ENCODE measurements at places on chromosomes 6 and 20.
A peak's percentile ranks its signal among the peaks of the same experiment; 100 is the strongest.

GRCh38 chr20:35618263-35619131 is 2.9 kb downstream of the SPAG4 start:
- DNase-seq = peak; percentile 55

GRCh38 chr20:4830259-4830658 is 108.5 kb downstream of the PRND start:
- no peak for DNase-seq

GRCh38 chr6:78089531-78089930 is 436.7 kb downstream of the MEI4 start:
- DNase-seq = no peak

GRCh38 chr6:117432273-117432672 is 6.5 kb upstream of the ROS1 start:
- DNase-seq = no peak

GRCh38 chr20:15700147-15700765 is 873.0 kb downstream of the KIF16B start:
- no peak for DNase-seq

DNA sequence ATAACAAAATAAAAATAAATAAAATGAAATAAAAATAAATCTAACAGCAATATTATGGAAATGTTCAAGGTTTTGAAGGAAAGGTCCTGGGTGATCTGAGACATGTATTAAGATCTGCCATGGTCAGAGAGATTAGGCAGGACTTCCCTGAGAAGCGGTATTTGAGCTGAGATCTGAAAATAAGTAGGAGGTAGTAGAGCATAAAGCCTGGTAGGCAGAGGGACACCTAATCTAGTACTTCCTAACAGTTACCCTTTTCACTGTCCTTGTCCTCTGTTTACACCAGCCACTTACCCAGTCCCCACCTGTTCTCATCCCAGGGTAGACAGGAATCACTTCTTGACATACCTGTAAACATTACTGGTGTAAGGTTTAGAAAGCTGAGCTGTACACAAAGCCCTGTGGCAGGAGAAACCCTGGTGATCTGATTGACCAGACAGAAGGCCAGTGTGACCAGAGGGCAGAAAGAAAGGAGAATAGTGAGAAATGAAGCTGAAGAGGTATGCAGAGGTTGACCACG is 8.3 kb upstream of the ZNF318 start:
- DNase-seq = no peak

GRCh38 chr6:157990321-157991066 is 8.8 kb downstream of the SYNJ2 start:
- DNase-seq = no peak

DNA sequence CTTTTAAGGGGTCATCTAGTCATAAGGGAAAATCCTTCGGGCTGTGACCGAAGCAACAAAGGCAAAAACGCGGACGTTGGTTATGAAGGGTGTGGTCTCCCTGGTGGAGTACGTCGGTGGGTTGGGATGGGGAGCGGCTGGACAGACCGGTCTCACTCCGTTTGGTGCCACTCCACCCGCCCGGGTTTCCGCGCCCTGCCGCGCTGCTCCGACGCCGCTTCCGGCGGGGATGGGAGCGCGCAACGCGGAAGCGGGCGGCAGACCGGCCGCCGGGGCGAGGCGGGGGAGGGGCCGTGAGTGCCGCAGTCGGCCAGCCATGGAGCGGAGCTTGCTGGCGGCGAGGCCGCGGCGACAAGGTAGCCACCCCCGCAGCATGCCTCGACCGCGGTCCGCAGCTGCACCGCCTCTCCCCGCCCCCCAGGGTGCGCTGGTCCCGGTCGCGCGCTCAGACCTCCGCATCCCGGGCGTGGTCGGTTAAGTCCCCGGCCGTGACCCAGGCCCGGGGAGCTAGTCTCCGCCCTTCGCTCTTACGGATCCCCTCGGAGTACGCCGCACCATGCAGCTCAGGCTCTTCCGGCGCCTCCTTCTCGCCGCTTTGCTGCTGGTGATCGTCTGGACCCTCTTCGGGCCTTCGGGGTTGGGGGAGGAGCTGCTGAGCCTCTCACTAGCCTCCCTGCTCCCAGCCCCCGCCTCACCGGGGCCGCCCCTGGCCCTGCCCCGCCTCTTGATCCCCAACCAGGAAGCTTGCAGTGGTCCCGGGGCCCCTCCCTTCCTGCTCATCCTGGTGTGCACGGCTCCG is at the start of gene B3GALT4:
Gene B3GALT4 (plus strand): TSS at position 260 of the 799 bp plus-strand sequence. CDS start 297 bp downstream, at position 557.
- DNase-seq = peak; percentile 85

DNA sequence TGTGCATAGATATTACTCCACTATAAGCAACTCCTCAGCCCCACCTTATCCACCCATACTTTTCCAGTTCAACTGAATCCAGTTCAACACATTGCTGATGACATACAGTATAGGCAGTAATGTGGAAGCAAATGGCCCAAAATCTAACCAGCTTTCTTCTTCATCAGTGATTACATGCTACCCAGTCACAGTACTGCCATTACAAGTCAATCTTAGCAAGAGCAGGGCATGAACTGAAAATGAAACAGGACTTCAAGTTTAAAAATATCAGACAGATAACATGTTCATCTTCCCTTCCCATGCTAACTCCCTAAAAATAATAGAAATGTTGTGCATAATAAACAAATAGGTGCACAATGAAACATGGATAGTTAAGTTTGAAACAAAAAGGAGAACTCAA is 19.2 kb downstream of the RRAGD start:
- DNase-seq = no peak

- DNase-seq = no peak
Measured at GRCh38 chr20:55881204-55881603, 124.1 kb downstream of the CBLN4 start.

- DNase-seq = no peak
Measured at GRCh38 chr6:148776321-148777308, 29.8 kb downstream of the UST start.

- no peak for DNase-seq
Measured at GRCh38 chr6:151502499-151502898, 8.7 kb downstream of the CCDC170 start.

DNA sequence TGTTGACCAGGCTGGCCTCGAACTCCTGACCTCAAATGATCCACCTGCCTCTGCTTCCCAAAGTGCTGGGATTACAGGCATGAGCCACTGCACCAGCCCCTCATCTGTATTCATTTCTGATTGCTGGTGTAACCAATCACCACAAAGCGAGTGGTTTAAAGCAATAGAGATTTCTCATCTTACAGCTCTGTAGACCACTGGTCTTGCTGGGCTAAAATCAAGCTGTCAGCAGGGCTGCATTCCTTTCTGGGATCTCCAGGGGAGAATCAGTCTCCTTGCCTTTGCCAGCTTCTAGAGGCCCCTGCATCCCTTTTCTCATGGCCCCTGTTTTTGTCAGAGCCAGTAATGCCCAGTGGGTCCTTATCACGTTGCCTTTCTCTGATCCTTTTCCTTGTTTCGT is 49.9 kb upstream of the PMEPA1 start:
- no peak for DNase-seq

DNA sequence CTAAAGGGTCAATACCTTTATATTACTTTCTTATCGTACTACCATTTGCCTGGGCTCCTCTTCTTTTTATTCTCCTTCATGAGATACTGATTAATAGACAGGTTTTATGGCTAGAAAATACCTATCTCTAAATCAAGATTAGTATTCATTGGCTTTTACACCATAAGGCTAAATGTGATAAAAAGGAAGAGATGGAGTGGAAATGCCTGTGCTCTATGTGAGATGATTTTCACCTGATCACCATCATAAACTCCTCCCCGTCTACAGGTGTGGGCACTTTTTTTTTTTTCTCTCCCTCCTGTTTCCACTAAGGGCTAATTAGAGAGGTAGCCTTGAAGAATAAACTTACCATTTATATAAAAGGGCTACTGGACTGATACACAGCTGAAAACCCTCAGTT is at the start of gene GLYATL3:
Gene GLYATL3 (plus strand): TSS at position 301 of the 400 bp plus-strand sequence. CDS start 12,068 bp downstream, outside the sequence.
- no peak for DNase-seq

- no peak for DNase-seq
Measured at GRCh38 chr6:75393806-75394205, 99.8 kb downstream of the FILIP1 start.

DNA sequence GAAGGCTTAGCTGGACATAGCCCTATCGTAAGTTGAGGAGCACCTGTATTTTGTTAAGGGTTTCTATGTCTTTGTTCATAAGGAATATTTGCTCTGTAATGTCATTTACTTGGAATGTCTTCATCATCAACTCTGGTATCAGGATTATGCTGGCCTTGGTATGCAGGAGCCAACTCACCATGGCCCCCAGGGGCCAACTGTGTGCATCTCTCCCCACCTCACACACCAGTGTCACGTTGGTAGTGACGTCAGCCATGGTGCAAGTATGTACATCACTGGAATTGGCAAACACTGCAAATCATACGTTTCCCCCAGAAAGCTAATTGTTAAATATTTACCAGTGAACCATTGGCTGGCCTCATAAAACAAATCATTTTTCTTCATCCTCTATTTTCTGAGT is 70.8 kb downstream of the YTHDF1 start:
- no peak for DNase-seq

DNA sequence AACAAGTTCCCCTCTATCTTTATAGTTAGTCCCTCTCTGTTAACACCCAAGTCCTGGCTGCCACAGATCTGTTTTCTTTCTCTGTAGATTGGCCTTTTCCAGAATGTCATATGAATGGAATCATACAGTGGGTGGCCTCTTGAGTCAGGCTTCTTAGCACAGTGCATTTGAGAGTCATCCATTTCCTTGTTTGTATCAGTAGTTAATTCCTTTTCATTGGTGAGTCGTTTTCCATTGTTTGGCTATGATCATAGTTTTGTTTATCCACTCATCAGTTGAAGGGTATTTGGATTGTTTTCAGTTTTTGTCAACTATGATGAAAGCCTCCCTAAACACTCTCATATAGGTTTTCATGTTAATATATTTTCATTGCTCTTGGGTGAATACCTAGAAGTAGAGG is 248.3 kb downstream of the ARID1B start:
- no peak for DNase-seq

DNA sequence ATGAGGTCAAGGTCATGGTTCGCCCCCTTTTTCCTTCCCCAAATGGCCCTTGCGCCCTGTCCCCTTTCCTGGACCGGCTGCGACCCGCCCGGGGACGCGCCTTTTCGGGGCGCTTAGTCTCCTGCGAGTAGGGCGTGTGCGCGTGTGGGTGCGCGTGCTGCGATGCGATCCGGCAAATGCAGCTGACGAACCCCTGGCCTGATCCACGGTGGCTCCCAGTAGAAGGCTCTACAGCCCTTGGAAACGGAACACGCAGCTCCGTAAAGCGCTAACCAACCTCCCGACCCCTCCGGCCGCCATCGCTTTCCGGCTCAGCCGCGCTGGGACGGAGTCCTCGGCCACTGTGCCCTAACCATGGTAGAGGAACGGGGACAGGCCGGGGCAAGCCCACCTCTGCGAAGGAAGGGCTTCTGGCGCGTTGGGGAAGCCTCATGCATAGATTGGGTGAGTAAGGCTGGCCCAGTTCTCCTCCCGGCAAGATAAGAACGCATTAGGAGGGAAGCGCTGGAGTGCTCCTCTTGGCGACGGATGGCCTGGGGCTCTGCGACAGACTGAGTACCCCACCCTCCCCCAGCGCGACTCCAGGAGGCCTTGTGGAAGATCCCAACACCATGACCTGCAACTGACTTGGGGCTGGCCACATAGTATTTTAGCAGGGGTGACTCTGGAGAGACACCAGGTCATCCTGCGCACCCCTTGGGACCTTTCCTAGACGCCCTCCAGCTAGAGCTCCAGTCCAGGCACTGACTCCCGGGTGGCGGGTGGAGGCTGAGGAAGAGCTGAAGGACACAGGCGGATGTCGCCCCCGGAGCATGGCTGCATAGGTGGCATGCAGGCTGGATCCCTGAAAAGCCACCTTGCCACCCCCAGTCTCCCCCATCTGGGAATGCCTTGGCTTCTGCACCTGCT is 1.1 kb upstream of the SLC4A11 start:
- DNase-seq = no peak

- no peak for DNase-seq
Measured at GRCh38 chr6:39062014-39062740, 13.6 kb downstream of the GLP1R start.

- DNase-seq = no peak
Measured at GRCh38 chr20:36408219-36408618, 102.1 kb downstream of the DLGAP4 start.

- no peak for DNase-seq
Measured at GRCh38 chr6:105892577-105893262, 193.4 kb upstream of the PRDM1 start.

DNA sequence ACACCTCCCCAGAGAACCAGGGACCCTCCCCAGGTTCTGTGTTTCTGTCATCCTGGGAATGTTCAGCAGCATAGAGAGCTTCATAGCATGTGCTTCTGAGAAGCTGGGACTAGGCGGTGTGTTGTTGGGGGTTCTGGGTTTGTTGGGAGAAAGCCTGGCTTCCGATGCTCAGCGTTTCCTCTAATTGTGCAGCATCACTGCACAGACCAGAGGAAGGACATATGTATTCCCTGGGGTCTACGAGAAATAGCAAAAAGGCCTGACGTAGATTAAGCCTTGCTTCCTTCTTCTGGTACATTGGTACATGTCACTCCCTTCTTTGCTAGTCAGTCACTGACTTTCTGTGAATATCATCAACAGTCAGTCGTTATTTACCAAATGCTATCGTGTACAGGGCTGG is 96.9 kb upstream of the SGK1 start:
- DNase-seq = no peak

GRCh38 chr6:142827991-142828390 is 117.0 kb downstream of the HIVEP2 start:
- DNase-seq = no peak

- no peak for DNase-seq
Measured at GRCh38 chr6:98831959-98832283, 2.5 kb upstream of the POU3F2 start.

DNA sequence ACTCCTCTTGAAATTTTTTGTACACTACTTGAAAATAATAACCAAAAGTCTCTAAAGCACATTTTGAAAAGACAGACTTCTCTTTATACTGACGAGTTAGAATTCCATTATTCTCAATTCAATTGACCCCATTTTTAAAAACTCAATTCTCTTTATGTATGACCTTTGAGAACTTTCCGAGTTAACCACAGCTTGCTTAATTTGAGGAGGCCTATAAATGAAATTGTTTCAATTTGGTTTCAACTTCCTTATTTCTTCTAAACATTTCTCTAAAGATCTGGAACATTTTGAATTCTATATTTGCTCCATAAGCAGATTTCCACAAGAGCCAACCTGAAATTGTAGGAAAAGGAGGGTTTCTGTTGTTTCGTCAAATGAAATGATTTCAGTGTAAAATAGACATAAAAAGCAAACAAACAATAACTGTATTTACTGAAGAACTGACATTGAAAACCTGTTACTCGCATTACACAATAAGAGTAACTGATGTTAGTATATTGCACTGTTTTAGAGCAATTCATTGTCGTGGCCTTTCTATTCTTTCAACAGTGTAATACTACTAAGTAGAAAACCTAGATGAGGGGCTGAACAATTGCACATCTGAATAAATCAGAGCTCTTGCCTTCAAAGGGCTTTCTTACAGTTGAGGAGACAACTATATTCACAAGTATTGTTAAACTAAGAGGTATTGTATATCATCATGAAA is 223.6 kb downstream of the HIVEP2 start:
- DNase-seq = no peak

- DNase-seq = no peak
Measured at GRCh38 chr6:14259594-14260152, 142.1 kb downstream of the CD83 start.

- DNase-seq = no peak
Measured at GRCh38 chr6:169253337-169254238, at the start of gene THBS2. THBS2 (minus strand) TSS chr6:169253846; CDS start chr6:169250784, 3,062 bp downstream.

GRCh38 chr6:133431031-133431430 is 189.9 kb downstream of the EYA4 start:
- DNase-seq = no peak

All from lower lobe of right lung (tissue), 2 donors.